ENCODE measurements at places on chromosomes 12 and 14.
A peak's percentile ranks its signal among the peaks of the same experiment; 100 is the strongest.

DNA sequence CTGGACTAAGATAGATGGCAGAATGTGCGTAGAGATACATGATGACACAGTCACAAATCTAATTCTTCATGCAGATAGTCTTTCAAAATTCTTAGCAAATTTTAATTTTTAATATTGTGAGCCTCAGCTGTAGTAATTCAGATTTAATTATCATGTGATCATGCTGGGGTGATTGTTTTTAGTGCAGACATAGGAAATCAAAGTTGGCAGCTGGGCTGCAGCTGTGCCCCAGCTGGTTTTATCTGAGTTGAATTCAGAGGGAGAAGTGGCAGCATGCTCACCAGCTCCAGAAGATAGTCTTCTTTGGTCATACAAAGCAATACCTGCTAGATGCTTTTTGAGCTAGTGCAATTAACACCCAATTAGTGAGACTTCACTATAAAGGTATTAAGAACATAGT is 292.9 kb downstream of the RAD51B start:
- DNase-seq = no peak

DNA sequence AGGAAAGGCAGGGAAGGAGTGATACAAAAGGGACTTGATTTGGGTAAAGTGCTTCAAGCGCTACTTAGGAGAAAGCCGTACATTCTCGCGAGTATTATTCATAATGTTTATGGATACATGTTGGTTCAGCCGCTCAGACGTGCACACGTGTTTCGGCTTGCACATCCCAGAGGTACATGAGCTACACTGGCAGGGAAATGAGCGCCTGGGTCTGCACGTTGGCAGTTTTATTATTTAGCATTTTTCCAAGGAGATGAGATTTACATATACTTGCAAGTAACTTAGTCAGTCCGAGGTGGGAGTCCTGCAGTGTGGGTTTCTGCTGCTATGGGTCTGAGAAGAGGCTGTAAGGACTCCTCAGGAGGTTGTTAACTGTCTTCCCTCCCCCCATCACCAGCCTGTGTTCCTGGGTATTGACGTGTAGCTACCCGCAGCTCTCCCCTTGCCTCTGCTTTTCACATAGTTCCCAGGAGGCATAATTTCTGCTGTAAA is 1.5 kb downstream of the PRKCH start:
- DNase-seq = peak; percentile 29

GRCh38 chr12:51448618-51449256 is 24.1 kb downstream of the SLC4A8 start:
- peak; percentile 21 for DNase-seq

- DNase-seq = no peak
These were observed 16.7 kb downstream of the GRIN2B start for GRCh38 chr12:13964666-13965065.

- DNase-seq = no peak
These were observed 54.0 kb upstream of the CDKN3 start for GRCh38 chr14:54342806-54343205.

DNA sequence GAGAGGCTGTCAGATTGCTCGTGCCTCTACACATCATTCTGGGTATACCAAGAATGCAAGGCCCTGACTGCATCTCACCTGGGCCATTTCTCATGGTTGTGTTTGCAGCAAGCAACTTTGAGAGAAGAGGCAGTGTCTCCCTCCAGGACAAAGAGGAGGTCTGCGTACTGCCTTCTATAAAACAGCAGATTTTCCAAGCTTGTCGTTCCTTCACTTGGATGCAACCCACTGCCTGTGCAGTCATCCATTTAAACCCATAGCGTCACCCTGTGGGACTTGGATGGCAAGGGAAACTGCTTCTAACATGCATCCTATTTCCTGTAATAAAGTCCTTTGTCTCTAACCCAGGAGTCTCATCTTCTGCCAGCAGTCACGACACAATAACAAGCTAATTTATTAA is 1.3 kb downstream of the POMT2 start:
- no peak for DNase-seq

GRCh38 chr14:98937712-98938505 is 334.1 kb downstream of the BCL11B start:
- no peak for DNase-seq

DNA sequence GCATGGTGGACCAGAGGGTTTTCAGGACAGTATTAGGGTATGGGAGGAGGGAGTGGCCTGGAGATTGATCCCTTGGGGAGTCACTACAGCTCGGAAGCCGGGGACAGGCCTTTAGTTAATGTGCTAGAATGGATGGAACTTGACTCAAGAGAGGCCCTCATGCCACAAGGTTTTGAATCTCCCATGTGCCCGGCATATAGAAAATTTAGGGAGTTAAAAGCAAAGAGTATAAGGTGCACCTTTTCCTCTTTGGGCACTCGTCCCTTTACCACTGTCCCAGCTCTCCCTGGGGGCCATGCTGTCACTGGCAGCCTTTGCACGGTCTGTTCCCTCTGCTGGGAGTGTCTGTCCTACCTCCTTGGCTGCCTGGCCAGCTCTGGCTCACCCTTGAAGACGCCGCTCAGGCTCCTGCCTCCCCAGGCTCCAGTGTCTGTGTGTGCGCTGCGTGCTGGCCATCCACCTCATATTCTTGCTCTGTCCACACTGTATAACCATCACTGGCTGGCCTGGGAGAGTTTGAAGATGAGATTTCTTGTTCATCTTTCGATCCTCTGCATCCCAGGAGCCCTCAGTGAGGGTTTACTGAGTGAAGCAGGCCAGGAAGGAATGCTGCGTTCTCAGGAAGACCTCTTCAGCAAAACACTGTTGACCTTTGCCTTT is 161.3 kb downstream of the ZFP36L1 start:
- no peak for DNase-seq

DNA sequence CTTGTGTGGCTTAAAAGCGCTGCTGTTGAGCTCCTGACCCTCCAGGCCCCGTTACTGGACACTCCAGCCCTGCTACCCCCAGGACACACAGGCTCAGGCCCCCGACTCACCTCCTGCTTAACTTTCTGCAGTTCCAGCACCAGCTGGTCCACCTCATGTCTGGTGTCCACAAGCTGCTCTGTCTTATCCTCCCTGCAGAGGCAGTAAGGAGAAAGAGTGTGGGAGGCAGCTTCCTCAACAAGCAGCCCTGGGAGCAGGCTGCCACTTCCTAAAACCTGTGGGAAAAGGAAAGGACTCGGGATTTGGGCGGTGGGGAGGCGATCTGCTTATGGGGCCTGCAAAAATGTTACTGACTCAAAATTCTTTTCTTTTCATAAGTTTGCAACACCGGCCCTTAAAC is 79.2 kb downstream of the CCDC88C start:
- peak; percentile 45 for DNase-seq

GRCh38 chr12:12705838-12706520 is 10.0 kb upstream of the GPR19 start:
- DNase-seq = no peak

GRCh38 chr12:126481688-126482087 is 1416.5 kb downstream of the AACS start:
- no peak for DNase-seq

DNA sequence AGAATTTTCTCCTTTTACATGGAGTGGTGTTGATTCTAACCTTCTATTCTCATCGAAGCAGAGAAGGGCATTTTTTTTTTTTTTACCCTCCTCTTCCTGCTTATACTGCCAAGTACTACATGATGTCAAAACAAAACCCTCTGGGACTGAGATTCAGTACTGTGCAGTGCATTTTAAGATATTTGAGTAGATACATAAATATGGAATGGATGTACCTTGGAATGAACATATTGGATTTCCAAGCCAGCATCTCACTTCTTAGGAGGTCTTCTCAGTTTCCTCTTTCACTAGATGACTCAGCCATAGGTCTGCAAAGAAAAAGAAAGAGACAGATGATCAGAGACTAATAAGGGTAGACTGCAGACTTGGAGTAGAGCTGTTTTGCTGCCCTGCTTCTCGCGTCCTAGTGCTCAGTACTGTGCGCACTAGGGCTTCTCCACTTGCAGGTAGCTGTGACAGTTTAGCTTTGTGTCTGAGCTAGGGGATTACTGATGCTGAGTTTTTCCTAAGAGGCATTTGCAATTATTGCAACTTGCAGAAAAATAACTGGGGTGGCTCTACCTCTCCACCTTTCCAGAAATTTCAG is 20.4 kb downstream of the TPH2 start:
- no peak for DNase-seq

DNA sequence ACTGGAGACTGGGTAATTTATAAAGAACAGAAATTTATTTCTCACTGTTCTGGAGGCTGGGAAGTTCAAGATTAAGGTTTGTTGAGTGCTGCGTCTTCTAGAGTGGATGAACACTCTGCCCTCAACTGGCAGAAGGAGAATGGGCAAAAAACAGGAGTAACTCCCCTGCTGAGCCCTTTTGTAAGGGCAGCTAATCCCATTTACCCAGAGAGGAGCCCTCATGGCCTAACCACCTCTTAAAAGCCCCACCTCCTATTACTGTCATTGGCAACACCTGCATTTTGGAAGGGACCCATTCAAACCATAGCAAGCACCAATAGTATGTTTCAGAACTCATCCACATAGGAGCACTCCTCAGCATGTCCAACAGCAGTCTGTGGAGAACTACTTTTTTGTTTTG is 47.4 kb downstream of the BORCS5 start:
- no peak for DNase-seq

- no peak for DNase-seq
These were observed 69.6 kb upstream of the CHST11 start for GRCh38 chr12:104387190-104387589.

GRCh38 chr14:62443796-62444195 is 601.5 kb downstream of the KCNH5 start:
- no peak for DNase-seq

DNA sequence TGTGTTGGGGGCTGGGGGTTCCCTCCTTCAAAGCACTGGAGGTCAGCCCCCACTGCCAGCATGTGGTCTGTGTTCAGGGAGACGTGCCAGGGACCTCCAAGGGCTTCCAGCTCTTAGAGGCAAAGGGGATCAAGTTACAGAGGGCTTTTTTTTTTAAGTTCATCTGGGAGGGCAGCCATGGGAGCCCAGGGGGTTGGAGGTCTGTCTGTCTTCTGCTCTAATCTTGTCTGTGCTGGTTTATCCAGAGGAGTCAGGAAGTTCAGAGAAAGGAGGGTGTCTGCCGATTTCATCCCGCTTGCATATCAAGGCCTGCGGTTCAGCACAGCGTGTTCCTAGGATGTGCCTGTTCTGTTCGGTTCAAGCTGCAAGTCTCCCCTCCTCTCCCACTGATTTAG is 72.2 kb downstream of the TMEM132C start:
- DNase-seq = no peak

GRCh38 chr14:73239393-73240241 is 2.3 kb downstream of the PAPLN start:
- DNase-seq = no peak

- DNase-seq = no peak
These were observed 34.4 kb downstream of the SH2B3 start for GRCh38 chr12:111440152-111440551.

DNA sequence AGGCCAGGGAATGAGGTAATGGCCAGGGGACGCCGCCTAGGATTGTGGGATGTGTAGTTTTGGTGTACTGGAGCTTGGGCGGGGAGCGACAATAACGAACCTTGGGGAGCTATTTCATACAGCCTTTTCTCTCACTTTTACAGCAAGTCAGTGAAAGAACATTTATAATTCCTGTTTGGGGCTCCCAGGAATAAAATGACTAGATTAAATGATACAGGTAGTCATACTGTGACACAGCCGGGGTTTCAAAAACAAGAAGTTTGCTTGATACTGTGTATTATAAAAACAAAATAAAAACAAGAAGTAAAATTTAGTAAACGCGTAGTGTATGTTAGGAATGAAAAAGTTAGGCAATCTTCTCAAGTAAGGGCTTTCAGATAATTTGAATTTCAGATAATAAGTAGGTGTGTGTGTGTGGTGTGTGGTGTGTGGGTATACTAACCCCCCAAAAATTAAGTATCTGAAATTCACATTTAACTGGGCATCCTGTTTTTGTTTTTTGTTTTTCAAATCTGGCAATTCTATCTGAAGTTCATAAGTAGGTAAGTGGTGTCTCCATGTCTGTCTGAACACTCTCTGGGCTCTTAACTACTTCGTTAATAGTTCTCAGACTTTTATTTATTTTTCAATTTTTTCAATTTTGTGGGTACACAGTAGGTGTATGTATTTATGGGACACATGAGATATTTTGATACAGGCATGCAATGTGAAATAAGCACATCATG is 458 bp upstream of the DCTN2 start:
- no peak for DNase-seq
